PC-9 (cell line): ENCODE measurements at places on chromosomes 16 and 17.

DNA sequence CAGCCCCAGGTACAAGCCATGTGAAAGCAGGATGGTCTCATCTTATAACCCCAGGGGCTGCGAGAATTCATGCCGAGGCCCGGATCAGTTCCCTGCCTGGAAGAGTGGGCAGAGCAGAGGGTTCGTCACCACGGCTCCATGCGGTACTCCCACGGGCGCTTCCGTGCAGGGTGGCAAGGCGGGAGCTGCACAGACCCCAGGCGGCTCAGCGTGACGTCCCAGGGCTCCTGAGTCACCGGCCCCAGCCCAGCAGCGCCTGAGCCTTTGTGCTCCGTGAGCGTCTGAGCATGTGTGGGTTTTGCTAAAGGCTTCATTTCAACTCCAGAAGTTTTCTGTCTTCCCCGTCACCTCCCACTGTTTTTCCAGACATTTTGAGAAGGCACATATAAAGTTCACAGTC, 71.2 kb upstream of the CHMP6 start:
- DNase-seq, result no peak

- no peak for DNase-seq
Observed at GRCh38 chr17:57484081-57484666, 227.9 kb downstream of the MSI2 start.

GRCh38 chr17:40197550-40197949, 20.3 kb downstream of the RAPGEFL1 start:
- no peak for DNase-seq

DNA sequence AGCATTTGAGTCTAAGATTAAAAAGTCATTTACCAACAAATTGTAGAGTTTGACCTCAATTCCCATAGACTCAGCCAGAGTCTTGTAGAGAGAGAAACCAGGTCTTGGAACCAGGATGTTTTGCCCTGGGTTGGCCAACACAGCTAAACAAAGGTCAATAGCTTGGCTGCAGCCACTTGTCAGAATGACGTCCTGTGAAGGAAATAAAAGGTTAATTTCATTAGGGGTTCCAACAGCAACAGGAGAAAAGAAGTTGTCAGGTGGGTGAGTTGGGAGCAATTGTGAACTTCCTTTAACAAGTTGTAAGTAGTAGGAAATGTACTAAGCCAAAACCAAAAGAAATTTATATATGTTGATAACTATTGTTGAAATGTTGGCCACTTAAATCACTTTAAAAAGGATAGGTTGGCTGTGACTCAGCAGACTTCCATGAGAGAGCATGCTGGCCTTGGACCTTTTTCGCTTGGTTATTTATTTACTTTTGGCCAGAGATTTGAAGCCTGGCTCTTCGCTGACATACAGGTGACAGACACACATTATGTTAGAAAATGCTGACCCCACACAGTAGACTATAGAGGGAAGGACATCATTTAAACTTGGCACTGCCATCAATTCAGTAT, 4.3 kb downstream of the TAT start:
- no peak for DNase-seq

DNA sequence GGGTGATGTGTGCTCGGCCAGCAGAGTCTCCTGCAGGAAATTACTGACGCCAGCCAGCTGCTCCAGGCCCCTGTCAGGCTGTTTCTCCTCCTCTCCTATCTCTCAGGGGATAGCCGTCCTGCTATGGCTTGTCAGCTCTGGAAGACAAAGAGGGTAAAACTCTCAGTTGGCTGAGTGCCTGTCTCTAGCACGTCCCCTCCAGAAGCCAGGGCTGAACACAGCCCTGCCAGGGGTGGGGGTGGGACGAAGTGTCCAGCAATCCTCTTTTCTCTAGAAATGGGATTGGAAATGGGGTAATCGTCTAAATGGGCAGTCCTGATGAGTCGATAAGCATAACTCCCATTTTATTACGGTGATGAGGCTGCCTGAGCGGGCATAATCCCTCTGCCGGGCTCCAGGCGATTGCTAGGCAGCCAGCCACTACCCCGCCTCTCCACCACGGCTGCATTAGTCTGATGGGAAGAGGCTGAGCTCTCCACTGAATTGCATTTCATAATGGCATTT, 89.1 kb upstream of the GNAO1 start:
- DNase-seq, result no peak

- no peak for DNase-seq
Observed at GRCh38 chr17:35931794-35932425, 1.3 kb upstream of the RDM1 start.

DNA sequence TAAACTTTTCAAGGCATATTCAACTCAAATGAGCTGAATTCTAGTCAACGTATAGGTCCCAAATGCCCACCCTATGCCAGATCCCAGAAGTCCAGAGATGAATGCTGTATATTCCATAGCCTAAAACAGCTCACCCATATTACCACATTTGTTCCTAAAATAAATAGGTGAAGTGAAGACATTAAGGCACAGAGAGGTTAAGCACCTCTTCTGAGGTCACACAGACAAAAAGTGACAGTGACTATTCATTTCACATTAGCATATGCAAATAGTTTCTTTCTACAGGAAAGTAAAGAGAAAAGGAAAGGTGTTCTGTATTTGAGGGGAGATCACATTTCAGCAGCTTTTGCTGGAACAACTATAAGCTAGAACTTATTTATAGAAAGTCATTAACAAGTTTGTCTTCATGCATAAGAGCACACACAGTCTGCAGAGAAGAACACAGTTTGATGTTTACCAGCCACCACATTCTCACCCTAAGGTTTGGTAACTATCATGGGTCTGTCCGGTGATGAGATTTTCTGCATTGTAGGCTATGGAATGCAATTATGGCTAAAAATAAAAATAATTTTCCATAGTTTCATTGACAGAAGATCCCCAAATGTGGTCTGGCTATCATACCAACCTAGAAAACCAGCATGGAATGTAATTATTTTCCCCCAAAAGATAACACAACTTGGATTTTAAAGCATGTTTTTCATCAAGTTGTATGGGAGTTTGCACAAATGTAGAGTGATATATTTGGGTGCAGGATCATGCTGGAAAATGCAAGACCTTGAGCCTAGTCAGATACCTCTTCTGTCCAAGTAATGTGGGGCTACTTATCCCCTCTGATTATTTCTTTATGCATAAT, 402.1 kb downstream of the UTP18 start:
- DNase-seq, result no peak

DNA sequence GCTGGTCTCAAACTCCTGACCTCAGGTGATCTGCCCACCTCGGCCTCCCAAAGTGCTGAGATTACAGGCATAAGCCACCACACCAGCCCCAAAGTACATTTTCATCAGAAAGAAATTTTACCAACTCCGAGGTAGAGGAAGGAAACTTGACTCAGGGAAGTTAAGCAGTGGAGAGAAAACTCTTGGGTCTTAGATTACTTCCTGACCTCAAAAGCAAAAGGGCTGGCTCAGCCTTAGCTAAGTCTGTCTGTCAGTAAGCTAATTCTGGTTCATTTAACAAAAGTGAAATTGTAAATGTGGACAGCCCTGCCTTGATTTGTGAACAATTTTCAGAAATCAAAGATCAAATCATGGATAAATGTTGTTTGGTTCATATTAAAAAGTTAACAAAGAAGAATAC, 30.6 kb downstream of the MAP2K6 start:
- no peak for DNase-seq
